Right atrium auricular region (tissue), 2 donors: ENCODE measurements at places on chromosomes 3 and 15. TPM values are rescaled to one million over a fixed set of nuclear protein-coding genes. Genes with fewer than 3 reads are reported as not detected.

The SERPINI1 gene
- total RNA-seq = 3.8 TPM

DNA sequence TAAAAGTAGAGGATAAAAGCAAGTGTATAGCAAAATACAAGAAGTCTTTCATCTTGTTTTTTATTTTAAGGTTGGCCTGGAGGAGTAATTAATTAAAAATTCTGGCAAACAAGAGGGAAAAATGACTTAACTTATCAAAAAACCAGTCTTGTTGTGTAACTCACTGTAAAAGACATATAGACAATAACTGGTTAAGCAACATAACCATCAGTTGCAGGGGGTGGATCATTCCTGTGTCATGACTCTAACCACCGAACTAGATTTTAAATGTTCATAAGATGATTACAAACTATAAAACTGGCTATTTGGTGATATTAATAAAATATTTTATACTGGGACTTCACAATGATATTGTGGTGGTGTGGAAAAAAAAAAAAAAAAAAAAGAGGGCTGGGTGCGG lies 130.6 kb downstream of the STAG1 start:
- peaks cover 7% of the 10 kb centered on the region for H3K4me1 ChIP-seq
- no peak overlapping the region for H3K27ac ChIP-seq
- no peak for DNase-seq
- H3K4me3 ChIP-seq = no peak overlapping the region

GRCh38 chr3:40642812-40643211 lies 118.1 kb downstream of the ZNF621 start:
- no peaks in the 10 kb centered on the region for H3K4me1 ChIP-seq
- no peak overlapping the region for H3K27ac ChIP-seq
- DNase-seq = no peak
- H3K4me3 ChIP-seq = no peak overlapping the region
- H3K27me3 ChIP-seq = no peaks in the 10 kb centered on the region

- no peaks in the 10 kb centered on the region for H3K36me3 ChIP-seq
- no peaks in the 10 kb centered on the region for H3K27me3 ChIP-seq
- H3K4me1 ChIP-seq = no peaks in the 10 kb centered on the region
- H3K27ac ChIP-seq = no peak overlapping the region
- no peak overlapping the region for H3K4me3 ChIP-seq
Measured at GRCh38 chr3:21705769-21706168, 45.2 kb downstream of the ZNF385D start.
